T-helper 17 cell (primary cell): ENCODE measurements at places on chromosomes 6 and 20. TPM values are rescaled to one million over a fixed set of nuclear protein-coding genes. Genes with fewer than 3 reads are reported as not detected.

IL20RA gene
- not detected for total RNA-seq

MACROD2 gene
- total RNA-seq, result not detected

TLDC2 gene
- total RNA-seq, result not detected

ARMH2 gene
- total RNA-seq, result 2.7 TPM

RAET1L gene
- total RNA-seq, result not detected

PSMF1 gene
- 97.6 TPM for total RNA-seq

- no peak for DNase-seq
These were observed 25.1 kb upstream of the ENPP1 start for GRCh38 chr6:131782764-131783163.

- DNase-seq, result no peak
These were observed 22.6 kb downstream of the PLCB1 start for GRCh38 chr20:8154638-8155037.

GRCh38 chr6:25659633-25660368, 7.8 kb downstream of the SCGN start:
- no peak for DNase-seq

DNA sequence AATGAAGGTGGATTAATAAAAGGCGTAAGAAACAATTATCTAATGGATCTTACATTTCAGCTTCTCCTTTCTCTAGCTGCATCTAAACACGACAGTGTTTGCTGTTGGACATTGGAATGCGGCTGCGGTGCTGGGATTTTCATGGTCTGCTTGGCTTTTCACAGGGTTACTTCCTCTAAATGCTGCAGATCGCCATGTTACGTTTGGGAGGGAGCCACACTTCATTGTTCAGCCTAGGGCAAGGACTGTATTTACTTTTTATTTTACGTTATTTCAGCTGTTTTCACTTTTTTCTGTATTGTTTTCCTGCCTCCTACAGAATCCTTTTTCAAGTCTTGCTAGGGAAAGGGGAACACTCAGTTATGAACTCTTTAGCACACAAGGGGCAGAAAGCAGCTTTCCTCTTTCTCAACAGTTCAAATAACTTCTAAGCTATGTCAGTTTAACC, 97.9 kb upstream of the MTHFD1L start:
- no peak for DNase-seq

GRCh38 chr6:42162384-42162783, 10.8 kb upstream of the GUCA1A start:
- DNase-seq, result no peak

- no peak for DNase-seq
These were observed 12.0 kb downstream of the TRAM2 start for GRCh38 chr6:52564856-52565255.
